B cell (primary cell): ENCODE measurements at places on chromosomes 7 and 10.

DNA sequence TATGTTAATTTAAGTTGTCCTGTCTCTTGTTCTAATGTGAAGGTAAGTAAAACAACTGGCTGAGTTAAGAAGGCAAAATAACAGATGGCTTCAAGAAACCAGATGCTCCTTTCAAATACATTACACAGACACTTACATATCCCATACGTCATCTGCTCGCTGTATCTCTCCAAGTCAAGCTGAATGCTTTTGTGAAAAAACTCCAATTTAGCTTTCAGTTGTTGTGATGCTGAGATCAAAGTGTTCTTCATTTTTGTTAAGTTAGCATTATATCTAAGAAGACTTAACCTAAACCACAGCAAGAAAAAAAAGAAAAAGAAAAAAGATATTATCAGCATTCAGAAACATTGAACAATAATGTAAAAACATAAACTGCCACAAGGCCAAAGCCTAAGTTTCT, 18.5 kb upstream of the ERLIN1 start:
- DNase-seq: no peak

- DNase-seq: no peak
Measured at GRCh38 chr7:127588697-127589482, 679 bp downstream of the ARF5 start.

DNA sequence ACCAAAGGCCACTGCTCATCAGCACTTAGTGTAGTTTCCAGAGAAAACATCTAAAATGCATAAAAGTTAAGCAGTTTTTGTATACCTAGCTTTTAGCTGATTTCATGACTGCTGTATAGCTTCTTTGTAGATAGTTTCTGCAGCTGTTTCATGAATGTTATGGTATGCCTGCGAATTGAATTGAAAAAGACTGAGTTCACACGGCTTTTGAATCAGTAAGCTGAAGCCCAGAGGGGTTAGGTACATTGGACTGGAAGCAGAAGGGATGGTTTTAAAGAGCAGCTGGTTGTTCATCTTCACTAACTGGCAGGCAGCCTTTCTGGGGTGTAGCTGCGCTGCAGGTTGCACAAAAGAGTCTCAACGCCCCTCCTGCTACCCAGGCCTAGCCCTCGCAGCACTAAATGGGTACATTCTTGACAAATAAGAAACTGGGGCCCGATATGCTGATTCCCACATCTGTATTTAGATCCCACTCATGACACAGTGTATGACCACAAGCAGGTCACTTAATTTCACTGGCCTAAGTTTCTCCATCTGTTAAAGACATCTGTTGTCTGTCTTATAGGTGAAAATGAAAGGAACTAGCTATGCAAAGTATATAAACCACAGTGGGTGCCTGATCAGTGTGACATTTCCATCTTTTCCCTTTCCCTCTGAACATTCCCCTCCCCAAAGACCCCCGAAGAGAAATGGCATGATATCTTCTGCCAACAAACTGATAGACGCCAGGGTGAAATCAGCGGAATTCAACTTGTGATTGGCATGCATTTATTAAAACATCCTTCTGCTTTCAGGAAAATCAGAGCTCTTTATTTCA, 85.9 kb upstream of the AGBL3 start:
- DNase-seq: peak; percentile 5

- DNase-seq: no peak
Measured at GRCh38 chr10:35452847-35453246, 116.5 kb downstream of the CCNY start.

DNA sequence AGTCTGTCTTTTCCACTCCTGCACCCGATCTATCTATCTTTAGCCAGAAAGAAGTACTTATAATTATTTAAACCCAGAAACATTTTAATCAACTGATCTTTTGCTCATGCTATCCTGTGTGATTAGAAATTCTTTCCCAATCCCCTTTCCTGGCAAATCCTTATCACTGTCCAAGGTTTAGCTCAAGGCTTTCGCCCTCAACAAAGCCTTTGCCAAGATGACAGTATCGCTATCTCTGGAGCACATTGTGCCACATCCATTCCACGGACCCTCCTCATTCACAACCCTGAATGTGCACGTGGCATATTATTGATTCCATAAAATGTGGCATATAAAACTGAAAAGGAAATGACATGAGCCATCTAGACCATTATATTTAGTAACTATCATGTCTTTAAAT, 71.3 kb downstream of the PTN start:
- no peak for DNase-seq

GRCh38 chr7:73446682-73447081, 13.1 kb downstream of the FZD9 start:
- no peak for DNase-seq

- DNase-seq: no peak
Measured at GRCh38 chr7:46107610-46108217, 186.6 kb upstream of the IGFBP3 start.

DNA sequence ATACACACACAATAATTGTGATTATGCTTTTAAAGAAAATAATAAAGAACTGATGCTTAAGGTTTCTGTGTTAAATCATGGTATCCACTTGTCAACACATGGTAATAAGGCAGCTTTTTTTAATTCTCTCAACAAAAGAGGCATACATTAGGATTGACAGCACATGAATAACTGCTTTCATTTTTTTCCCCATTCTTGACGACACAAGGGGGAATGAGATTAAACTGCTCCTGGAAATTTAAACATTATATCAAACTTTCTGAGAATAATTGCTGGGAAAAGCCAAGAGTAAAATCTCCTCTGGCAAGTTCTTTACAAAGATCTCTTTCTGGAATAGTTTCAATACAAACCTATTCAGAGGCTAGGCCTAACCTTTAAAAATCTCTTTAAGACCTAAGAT, 99.0 kb upstream of the GPR22 start:
- DNase-seq: no peak

- DNase-seq: no peak
Measured at GRCh38 chr7:6205971-6206660, 66.3 kb downstream of the CYTH3 start.

DNA sequence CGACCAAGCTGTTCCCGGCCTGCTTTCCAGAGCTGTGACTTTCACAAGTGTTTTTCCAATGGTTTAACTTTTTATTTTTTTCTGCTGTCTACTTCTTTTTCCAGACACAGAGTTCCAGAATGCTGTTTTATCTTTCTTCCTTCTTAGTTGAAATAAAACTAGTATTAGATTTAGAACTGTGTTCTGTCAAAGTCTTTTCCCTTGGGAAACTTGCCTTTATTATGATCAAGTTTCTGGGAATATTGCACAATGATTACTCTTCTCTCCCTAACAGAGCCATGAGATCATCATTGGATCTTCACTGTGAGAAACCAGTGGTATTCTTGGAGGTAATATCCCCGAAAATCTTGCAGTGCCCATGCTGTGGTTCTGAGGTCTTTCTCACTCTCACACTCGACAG, 104.9 kb upstream of the KCND2 start:
- DNase-seq: no peak

DNA sequence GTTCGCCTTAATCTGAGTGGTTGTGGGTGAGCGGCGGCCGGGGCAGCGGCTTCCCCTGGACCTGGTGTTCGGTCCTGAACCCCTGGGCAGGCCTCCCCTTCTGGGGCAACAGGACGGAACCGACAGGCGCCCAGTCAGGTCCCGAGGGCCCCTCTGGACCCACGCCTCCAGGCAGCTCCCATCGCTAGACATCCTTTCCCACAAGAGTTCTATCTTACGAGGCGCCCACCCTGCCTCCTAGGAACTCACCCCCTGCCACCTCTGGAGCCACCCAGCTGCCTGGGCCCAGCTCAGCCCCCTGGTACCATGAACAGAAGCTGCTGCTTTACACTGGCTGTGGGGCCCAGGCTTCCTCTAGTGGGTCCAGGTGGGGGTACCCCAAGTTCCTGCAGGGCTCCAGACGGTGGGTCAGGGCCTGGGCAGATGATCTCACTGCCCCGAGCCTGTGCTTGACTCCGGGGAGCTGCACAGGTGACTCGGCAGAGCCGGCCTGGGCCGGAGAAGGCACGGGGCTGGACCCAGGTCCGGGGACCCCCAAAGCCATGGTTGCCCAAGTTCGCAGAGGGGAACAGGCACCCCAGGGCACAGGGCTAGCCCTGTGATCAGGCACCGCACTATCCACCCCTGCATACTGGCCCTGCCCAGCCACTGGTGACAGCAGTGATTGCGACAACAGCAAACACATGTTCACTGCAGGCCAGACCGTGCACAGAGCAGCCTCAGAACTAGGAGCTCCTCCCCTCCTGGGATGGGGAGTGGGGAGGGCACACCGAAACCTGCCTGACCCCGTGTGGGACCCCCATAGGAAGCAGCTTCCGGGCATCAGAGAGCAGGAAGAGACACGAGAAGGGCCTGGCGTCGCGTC, 180.3 kb downstream of the ELFN1 start:
- no peak for DNase-seq

- peak; percentile 92 for DNase-seq
Measured at GRCh38 chr7:155003092-155003375, at the start of gene PAXIP1. Gene PAXIP1, minus strand, starts transcription at chr7:155003124. Its CDS starts 195 bp downstream, at chr7:155002929.

- no peak for DNase-seq
Measured at GRCh38 chr7:134301592-134301991, 15.1 kb downstream of the SLC35B4 start.

DNA sequence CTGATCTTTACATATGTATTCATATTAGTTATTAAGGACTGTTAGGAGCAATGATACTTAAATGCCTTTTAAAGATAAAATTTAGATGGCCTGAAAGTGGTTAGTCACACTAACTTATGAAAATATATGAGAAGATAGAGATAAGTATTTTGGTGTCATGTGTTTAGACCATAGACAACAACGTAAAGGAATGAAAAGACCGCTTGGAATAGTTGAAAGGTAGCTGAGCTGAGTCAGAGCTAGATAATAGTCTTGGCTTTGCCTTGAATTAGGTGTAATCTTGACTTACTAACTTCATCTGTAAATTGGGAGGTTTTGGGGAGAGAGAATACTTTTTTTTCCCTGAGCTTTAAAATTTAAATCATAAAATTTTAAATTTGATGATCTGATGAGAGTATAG, 127.0 kb downstream of the LYZL1 start:
- no peak for DNase-seq

GRCh38 chr10:101280511-101280910, 51.2 kb upstream of the LBX1 start:
- no peak for DNase-seq

- DNase-seq: peak; percentile 43
Measured at GRCh38 chr7:37408291-37409228, 40.1 kb downstream of the ELMO1 start.
